ENCODE measurements at places on chromosomes 1 and 21.

GRCh38 chr1:205422993-205423642, 1.3 kb upstream of the LEMD1 start:
- no peak for ATAC-seq

DNA sequence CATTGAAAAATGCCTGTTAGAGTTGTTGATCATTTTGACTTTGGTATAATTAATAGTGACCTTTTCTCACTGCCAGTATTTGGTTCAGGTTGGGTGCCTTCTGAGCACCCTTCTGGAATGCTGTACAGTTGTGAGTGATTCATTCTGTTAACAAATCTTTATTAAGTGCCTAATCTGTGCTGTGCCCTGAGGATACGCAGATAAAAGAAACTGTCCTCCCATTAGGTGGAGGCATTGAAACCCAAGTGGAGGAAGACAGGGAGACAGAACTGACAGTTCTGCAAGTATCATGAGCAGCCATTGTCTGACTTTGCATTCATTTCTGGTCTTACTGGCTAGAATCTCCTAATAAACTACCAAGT, 76.1 kb upstream of the ZNF326 start:
- no peak for ATAC-seq

- no peak for ATAC-seq
These were observed 12.3 kb downstream of the LAPTM5 start for GRCh38 chr1:30745156-30745833.

GRCh38 chr1:52814465-52814864, 28.1 kb upstream of the ZYG11A start:
- no peak for ATAC-seq

DNA sequence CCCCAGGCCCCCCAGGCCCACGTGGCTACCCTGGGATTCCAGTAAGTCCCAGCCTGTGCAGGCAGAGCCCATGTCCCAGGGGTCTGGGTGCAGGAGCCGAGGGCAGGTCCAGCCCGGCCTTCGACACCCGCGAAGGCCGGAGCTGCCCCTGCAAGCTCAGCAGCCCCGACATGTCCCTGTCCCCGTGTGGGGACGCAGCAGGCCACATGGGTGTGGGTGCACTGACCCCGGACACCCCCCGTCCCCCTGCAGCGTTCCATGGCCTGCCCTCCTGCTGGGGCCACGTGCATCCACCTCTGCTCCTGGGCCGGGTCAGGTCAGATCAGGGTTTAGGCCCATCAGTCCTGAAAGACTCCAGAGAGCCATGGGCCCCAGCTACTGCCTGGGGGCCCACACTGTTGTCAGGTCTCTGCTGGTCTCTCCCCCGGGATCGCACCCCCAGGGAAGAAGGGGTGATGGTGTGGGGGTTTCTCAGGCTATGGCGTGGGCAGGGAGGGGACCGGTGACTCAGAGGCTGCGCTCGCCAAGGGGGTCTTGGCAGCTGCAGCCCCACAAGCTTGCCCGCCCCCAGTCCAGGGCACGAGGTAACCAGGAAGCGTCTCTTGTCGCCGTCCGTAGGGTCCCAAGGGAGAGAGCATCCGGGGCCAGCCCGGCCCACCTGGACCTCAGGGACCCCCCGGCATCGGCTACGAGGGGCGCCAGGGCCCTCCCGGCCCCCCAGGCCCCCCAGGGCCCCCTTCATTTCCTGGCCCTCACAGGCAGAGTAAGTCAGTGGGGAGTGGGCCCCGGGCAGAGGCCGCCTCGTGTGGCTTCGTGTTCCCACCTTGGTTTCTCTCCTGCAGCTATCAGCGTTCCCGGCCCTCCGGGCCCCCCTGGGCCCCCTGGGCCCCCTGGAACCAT, 37.5 kb downstream of the SLC19A1 start:
- no peak for ATAC-seq

- ATAC-seq, result no peak
These were observed 35.2 kb downstream of the LRP8 start for GRCh38 chr1:53292690-53293089.

DNA sequence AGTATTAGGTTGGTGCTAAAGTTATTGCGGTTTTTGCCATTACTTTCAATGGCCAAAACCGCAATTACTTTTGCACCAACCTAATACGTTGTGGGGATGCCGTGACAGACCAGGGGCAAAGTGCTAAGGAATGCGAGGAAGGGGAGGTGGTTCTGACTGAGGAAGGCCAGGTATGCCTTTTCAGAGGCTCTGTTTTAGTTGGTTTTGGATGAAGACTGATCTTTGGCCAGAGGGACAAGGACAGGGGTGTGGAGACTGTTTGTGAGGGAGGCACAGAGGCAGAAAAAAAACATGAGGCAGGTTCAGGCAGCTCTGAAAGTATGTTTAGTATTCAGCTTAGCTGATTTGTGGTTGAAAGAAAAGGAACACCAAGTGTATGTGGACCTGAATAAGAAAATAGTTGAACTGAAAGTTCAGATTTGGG, 358.2 kb downstream of the RPS6KC1 start:
- ATAC-seq, result no peak

GRCh38 chr1:5221451-5221850, 567.0 kb downstream of the AJAP1 start:
- ATAC-seq, result no peak

DNA sequence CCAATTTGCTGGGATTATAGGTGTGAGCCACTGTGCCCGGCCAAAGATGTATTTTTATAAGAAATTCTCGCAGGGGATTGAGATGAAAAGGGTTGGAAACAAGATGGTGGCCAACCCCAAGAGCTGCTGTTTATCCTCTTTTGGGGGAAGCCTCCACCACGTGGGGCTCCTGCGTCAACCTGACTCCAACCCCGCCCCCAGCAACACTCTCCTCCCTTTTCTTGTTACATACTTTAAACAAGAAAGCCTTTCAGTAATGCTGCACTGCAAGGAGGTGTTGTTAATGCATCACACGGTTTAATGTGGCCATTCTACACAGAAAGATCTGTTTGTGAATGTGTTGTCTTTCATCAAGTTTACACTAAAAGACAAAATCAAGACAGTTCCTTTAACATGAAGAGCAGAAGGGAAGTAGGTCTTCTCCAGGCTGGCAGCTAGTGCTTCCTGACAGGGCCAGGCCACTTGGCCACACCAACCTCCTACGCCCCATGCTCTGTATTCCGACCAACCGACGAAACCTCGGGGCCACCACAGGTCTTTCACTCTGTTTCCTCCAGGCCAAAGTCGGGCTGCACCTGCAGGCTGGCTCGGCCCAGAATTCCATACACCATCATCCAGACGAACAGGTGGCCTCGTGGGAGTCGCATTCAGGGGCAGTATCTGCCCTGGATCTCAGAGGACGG, 25.9 kb downstream of the C2CD2 start:
- ATAC-seq, result no peak

GRCh38 chr1:201874672-201875071, 14.0 kb upstream of the SHISA4 start:
- no peak for ATAC-seq

DNA sequence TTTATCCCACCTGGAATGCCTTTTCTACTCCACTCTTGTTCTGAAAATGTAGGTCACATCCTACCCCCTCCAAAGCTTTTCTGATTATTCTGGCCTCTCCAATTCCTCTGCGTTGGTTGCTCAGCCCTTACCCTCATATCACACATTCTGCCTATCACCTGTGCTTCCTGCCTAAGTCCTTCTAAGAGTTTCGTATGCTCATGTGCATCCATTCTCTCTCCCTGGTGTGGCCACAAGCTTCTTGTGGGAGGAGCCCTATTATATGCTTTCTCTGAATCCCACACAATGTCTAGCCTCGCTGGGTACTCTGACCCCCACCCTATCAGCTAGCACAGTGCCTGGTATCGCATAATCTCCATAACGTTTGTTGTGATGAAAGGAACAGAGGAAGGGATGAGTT, 54.2 kb downstream of the CD58 start:
- no peak for ATAC-seq

DNA sequence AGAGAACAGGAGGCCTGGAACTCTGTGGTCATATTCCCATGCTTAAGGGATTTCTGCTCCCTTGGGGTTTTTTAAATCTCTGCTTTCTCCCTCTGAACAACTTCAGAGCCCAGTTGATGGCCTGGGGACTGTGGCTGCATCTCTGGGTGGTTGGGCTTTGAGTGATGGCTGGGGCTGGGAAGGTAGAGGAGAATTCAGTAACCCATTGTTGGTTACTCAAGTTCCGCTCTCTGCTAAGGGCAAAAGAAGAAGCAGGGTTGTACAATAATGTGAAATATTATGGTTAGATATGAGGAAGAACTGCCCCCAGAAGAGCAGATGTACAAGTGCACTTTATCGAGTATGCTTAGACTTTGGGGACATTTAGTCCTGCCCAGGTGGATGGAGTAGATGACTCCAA, 72.1 kb upstream of the CNTN2 start:
- no peak for ATAC-seq

- ATAC-seq, result no peak
These were observed 1211.9 kb downstream of the MRPL39 start for GRCh38 chr21:24395320-24395923.

GRCh38 chr1:43822040-43822690, 111.4 kb upstream of the ARTN start:
- no peak for ATAC-seq

DNA sequence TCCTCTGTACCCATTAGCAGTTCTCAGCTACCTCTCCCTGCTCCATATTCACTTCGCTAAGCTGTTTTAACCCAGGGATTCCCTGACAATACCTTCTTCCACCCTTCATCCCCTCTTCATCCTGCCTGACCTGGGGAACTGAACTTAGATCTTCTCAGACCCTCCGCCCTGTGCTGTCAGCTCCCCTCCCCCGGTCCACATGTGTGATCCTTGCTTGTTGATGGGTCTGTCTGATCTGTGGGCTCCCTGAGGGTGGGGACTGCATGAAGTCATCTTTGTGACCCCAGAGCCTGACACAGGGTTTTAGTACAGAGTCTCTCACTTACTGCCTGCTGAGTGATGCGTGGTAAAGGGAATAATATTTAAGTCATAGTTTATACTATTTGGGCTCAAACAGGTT, 11.8 kb downstream of the CHAF1B start:
- ATAC-seq, result no peak

DNA sequence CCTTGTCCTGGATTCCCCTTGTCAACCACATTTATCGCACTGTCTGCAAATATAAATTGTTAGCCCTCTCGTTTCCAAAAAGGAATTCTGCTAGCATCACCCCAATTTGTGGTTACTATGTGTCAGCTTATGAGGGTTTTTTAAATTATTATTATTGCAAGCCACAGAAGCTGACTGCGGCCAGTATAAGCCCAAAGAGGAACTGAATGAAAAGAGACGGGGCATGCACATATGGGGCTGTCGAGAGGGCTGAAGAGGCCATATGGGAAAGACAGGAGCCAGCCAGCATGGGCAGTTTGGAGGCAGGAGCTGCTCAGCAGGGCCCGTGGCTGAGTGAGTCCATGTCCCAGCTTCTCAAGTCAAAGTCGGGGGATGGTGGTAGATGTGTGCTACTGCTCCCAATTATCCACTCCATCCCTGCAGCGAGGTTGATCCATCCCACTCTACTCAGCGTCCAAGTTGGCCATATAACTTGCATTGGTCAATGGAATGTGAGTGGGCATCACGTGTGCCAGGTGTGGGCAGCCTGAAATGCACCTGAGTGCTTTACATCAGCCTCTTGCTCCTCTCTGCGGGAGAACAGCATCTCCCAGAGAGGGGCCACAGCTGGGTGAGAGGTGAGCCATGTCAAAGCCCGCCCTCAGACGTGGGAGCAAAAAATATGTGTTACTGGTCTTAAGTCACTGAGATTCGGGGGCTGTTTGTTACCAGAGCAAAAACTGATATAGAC, 37.6 kb upstream of the LDLRAP1 start:
- no peak for ATAC-seq

DNA sequence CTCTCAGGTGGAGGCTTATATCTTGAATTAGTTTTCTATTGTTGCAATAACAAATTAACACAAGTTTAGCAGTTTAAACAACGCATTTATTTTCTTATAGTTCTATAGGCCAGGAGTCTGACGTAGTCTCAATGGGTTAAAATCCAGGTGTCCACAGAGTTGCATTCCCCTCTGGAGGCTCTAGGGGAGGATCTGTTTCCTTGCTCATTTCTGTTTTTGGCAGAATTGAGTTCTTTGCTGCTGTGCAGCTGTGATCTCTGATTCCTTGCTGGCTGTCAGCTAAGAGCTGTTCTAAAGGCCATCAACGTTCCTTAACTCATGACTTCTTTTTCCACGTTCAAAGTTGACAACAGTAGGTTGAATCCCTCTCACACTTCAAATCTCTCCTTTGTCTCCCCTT, 31.8 kb downstream of the S100A10 start:
- ATAC-seq, result no peak

DNA sequence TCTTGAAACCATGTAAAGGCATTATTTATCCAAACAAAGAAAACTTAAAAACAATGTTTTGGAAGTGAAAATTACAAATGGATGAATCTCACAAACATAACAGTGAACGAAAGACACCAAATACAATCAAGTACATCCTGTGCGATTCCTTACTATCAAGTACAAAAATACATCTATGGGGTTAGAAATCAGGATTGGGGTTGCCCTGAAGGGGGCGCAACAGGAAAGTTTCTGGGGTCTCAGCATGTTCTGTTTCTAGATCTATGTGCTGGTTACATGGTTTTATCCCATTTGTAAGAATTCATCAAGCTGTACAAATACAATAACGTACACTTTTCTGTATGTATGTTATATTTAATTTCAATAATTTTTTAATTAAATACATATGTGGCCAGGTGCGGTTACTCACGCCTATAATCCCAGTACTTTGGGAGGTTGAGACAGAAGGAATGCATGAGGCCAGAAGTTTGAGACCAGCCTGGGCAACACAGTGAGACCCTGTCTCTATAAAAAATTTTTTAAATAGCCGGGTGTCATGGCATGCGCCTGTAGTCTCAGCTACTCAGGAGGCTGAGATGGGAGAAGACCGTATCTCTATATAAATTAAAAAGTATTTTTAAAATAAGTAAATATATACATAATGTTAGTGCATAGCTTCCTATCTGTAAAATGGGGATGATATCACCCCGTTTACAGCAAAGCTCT, 121.5 kb upstream of the SOD1 start:
- ATAC-seq, result no peak

DNA sequence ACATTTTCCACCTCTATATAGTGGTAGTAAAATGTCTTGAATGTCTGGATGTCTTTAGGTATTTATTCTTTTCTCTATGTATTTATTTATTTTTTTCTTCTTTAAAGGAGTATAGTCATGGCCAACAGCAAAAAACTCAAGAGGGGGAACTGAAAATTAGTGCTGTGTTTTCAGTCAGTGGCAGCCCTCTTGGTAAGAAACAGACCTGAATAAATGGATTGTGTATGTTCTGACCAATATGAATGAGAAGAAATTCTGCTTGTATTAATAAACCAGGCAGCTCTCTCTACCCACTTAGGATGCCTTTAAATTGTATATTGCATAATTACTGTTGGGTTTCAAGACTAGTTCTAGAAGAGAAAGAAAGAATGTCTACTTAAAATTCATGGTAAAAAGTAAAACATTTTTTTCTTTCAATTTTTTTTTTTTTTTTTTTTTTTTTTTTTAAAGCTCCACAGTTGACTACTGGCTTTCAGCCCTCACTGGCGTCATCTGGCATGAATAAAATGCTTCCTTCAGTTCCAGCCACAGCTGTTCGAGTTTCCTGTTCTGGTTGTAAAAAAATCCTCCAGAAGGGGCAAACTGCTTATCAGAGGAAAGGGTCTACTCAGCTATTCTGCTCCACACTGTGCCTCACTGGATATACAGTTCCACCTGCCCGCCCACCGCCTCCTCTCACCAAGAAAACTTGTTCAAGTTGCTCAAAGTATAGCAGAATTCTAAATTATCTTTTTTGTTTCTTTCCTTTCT, 101.6 kb downstream of the ZMYM4 start:
- no peak for ATAC-seq

- peak; percentile 53 for ATAC-seq
These were observed 11.7 kb upstream of the FCMR start for GRCh38 chr1:206933333-206933945.

- no peak for ATAC-seq
These were observed 5.9 kb upstream of the CDC20 start for GRCh38 chr1:43352881-43353280.

- ATAC-seq, result no peak
These were observed 4.1 kb upstream of the PCP4 start for GRCh38 chr21:39863111-39863510.

All from activated T-helper 17 cell treated with anti-CD3 and anti-CD28 coated beads, Interleukin-2, amount 50 U/mL, for 72 hours (primary cell).